ENCODE measurements at places on chromosomes 13 and 19. TPM values are rescaled to one million over a fixed set of nuclear protein-coding genes. Genes with fewer than 3 reads are reported as not detected.

Gene LIPE
- 23.8 TPM for total RNA-seq

Gene STOML3
- total RNA-seq, result not detected

Gene NKPD1
- 1.1 TPM for total RNA-seq

Gene SH2D3A
- total RNA-seq, result 97.6 TPM

Gene ZNF331
- total RNA-seq, result 5.9 TPM

Gene SPC24
- total RNA-seq, result 14.7 TPM

Gene CBLC
- 129 TPM for total RNA-seq

Gene SYNGR4
- total RNA-seq, result not detected

Gene ACTL9
- not detected for total RNA-seq

Gene ZNF540
- 0.08 TPM for total RNA-seq

Gene OLFM4
- total RNA-seq, result not detected

Gene FAM83E
- total RNA-seq, result 0.08 TPM

Gene LAIR1
- not detected for total RNA-seq

Gene PRR22
- 0.16 TPM for total RNA-seq

Gene CAPN12
- 9.0 TPM for total RNA-seq

Gene KLK2
- not detected for total RNA-seq

Gene PRTN3
- total RNA-seq, result not detected

Gene ZNF382
- 9.4 TPM for total RNA-seq

Gene STARD13
- 7.3 TPM for total RNA-seq

Gene PSG5
- total RNA-seq, result not detected

Gene ZSCAN4
- not detected for total RNA-seq

Gene FGF14
- total RNA-seq, result not detected

Gene EIF3K
- total RNA-seq, result 644 TPM

Gene JOSD2
- 50.0 TPM for total RNA-seq

Gene UGGT2
- 29.6 TPM for total RNA-seq

Gene RAB4B
- 21.7 TPM for total RNA-seq

Gene ASF1B
- 43.2 TPM for total RNA-seq

Gene HSPB6
- 0.15 TPM for total RNA-seq

Gene CGB8
- not detected for total RNA-seq

Gene PROZ
- not detected for total RNA-seq

Gene CKM
- not detected for total RNA-seq

Gene ADAT3
- total RNA-seq, result 4.8 TPM

Gene CLC
- not detected for total RNA-seq

Gene JSRP1
- not detected for total RNA-seq

Gene SLC46A3
- 4.6 TPM for total RNA-seq

Gene MEIS3
- 0.80 TPM for total RNA-seq

Gene TTYH1
- not detected for total RNA-seq

Gene CYP2F1
- not detected for total RNA-seq

Gene TJP3
- 1.7 TPM for total RNA-seq

Gene ADGRE1
- not detected for total RNA-seq

Gene PGLYRP1
- not detected for total RNA-seq

Gene DAND5
- not detected for total RNA-seq

Gene CBY2
- not detected for total RNA-seq

Gene KLK15
- total RNA-seq, result not detected

Gene ZNF554
- 1.1 TPM for total RNA-seq

Gene FAM124A
- total RNA-seq, result not detected

Gene ANKLE1
- total RNA-seq, result 0.76 TPM

Gene ZNF426
- 5.3 TPM for total RNA-seq

Gene IL4I1
- total RNA-seq, result not detected

Gene CEACAM20
- total RNA-seq, result not detected

Gene SULT2B1
- total RNA-seq, result 1.5 TPM

Gene BRD4
- 11.8 TPM for total RNA-seq

Gene CYP2S1
- 7.8 TPM for total RNA-seq
